Breast epithelium (tissue), 4 donors: ENCODE measurements at places on chromosomes 11 and 22. TPM values are rescaled to one million over a fixed set of nuclear protein-coding genes. Genes with fewer than 3 reads are reported as not detected.

GRCh38 chr11:68297494-68297811 lies 14.9 kb upstream of the LRP5 start:
- no peaks in the 10 kb centered on the region for H3K27me3 ChIP-seq
- H3K27ac ChIP-seq, result no peak overlapping the region
- H3K4me1 ChIP-seq, result no peaks in the 10 kb centered on the region
- DNase-seq, result no peak
- H3K36me3 ChIP-seq, result no peaks in the 10 kb centered on the region
- no peak overlapping the region for H3K4me3 ChIP-seq

GRCh38 chr22:23276656-23277582 lies 96.6 kb downstream of the BCR start:
- H3K27me3 ChIP-seq, result no peaks in the 10 kb centered on the region
- H3K36me3 ChIP-seq, result peaks cover 4% of the 10 kb centered on the region
- no peak overlapping the region for H3K4me3 ChIP-seq
- H3K4me1 ChIP-seq, result peaks cover 22% of the 10 kb centered on the region

DNA sequence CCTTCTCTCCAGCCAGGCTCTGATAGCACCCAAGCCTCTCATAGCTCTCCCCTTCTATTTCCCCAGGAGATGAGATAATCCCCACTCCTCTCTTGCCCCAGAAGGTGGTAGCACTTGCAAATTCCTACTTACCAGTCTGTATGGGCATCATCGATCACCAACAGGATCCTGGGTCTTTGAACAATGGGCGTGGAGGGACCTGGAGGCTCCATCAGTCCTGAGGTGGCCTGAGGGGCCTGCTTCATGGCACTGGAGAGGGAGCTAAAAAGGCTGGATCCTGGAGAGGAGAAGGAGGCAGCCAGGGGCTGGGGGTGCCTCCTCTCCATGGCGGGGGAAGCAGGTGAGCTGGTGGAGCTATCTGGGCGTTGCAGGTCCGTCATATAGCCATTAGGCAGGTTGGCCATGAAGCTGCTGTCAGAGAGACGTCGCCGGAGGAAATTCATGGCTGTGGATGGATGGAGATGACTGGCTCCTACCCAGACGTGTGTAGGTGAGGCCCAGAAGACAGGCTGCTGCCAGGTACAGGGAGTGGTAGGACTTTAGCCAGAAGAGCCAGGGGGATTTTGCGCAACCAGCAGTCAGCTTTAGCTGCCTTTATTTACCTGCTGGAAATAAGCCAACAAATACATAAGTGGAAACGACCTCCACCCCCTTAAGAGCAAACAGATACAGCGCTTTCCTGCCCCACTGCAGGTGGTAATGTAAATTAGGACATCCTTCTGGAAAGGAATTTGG lies 51.8 kb downstream of the SYN3 start:
- no peaks in the 10 kb centered on the region for H3K27me3 ChIP-seq

DNA sequence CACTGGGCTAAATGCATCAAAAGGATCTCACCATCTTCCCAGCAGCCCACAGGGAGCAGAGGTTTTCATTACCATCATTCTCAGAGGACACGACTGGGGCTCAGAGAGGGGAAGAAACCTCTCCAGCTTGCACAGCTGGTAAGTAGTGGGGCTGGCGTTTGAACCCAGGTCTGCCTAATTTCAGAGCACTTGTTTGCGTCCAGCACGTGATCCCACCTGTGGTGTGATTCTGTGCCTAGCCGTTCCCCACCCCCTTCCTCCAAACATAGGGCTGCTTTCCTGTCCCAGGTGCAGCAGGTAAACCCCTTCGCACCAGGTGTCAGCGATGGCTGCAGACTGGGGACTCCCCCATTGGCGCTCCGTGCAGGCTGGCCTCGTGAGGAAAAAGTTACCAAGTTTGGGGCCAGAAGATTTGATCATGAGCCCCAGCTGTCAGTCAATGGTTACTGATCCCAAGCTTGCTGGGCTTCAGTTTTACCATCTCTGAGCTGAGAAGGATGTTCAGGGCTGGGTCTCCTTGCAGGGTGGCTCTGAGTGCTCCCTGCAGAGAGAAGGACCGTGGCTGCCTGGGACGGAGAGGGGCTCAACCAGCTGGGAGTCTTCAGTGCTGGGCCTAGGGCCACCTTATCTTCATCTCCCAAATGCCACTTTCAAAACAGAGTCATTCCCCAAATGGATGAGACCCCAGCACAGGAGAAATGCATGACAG lies 445.6 kb downstream of the TBC1D22A start:
- H3K36me3 ChIP-seq, result no peaks in the 10 kb centered on the region
- DNase-seq, result no peak
- no peak overlapping the region for H3K27ac ChIP-seq
- H3K4me1 ChIP-seq, result no peaks in the 10 kb centered on the region
- H3K4me3 ChIP-seq, result no peak overlapping the region
- peaks cover 14% of the 10 kb centered on the region for H3K27me3 ChIP-seq

GRCh38 chr11:110000031-110000502 lies 93.1 kb upstream of the ZC3H12C start:
- DNase-seq, result no peak
- H3K4me3 ChIP-seq, result no peak overlapping the region
- no peaks in the 10 kb centered on the region for H3K27me3 ChIP-seq

GRCh38 chr11:12097219-12097618 lies 13.2 kb upstream of the MICAL2 start:
- no peaks in the 10 kb centered on the region for H3K4me1 ChIP-seq
- no peaks in the 10 kb centered on the region for H3K36me3 ChIP-seq
- H3K4me3 ChIP-seq, result no peak overlapping the region
- no peak overlapping the region for H3K27ac ChIP-seq

GRCh38 chr11:63564056-63564774 lies 1.0 kb upstream of the PLAAT2 start:
- peak overlapping the region; percentile 50 for H3K27ac ChIP-seq
- no peaks in the 10 kb centered on the region for H3K36me3 ChIP-seq
- no peak overlapping the region for H3K4me3 ChIP-seq

- H3K27me3 ChIP-seq, result no peaks in the 10 kb centered on the region
- DNase-seq, result no peak
- peak overlapping the region; percentile 86 for H3K27ac ChIP-seq
- H3K4me1 ChIP-seq, result peaks cover 8% of the 10 kb centered on the region
- H3K36me3 ChIP-seq, result no peaks in the 10 kb centered on the region
- H3K4me3 ChIP-seq, result no peak overlapping the region
These were observed 7.6 kb upstream of the CDC42EP1 start for GRCh38 chr22:37552524-37553163.

GRCh38 chr11:109133159-109133558 lies 288.8 kb upstream of the C11orf87 start:
- no peaks in the 10 kb centered on the region for H3K4me1 ChIP-seq
- H3K4me3 ChIP-seq, result no peak overlapping the region
- no peaks in the 10 kb centered on the region for H3K27me3 ChIP-seq
- no peak overlapping the region for H3K27ac ChIP-seq

- H3K27ac ChIP-seq, result no peak overlapping the region
- no peaks in the 10 kb centered on the region for H3K27me3 ChIP-seq
- no peaks in the 10 kb centered on the region for H3K4me1 ChIP-seq
- DNase-seq, result no peak
- H3K36me3 ChIP-seq, result no peaks in the 10 kb centered on the region
These were observed 212.1 kb downstream of the NELL1 start for GRCh38 chr11:20881328-20882079.

DNA sequence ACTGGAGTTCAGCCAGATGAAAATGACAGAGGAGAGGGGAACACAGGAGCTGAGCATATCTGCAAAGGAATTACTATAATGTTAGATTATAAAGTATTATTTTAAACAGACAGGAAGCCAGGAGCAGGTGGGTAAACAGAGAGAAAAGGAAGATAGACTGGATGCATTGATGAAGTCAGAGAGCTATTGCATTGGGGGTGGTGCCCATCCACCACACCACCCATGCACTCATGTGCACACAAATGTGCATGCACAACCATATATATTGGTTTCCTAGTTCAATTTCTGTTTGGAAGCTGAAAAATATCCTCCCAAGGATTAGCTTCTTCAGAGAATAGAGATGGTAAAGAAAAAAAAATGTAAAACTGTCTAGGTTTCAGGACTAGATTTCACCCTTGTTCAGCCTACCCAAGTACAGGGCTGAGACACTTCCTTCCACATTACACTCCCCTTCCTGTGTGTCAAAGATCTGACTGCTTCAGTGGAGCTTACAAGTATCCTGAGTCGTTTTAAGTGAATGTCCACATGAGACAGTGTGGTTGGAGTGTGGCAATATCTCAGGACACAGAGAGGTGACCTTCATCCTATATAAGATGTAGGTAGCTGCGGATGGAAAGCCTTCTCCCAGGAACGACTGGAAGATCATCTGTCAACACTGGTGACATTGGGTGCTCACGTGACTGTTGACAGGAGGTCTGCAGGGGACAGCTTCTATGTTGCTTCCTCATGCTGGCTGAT lies 12.2 kb upstream of the SMPD1 start:
- H3K4me3 ChIP-seq, result no peak overlapping the region
- H3K27ac ChIP-seq, result peak overlapping the region; percentile 25
- DNase-seq, result no peak
- H3K36me3 ChIP-seq, result no peaks in the 10 kb centered on the region

GRCh38 chr11:26830757-26831156 lies 108.9 kb upstream of the SLC5A12 start:
- H3K27me3 ChIP-seq, result no peaks in the 10 kb centered on the region
- H3K4me3 ChIP-seq, result no peak overlapping the region
- DNase-seq, result no peak
- no peaks in the 10 kb centered on the region for H3K4me1 ChIP-seq

GRCh38 chr11:78277314-78277994 lies 88.7 kb downstream of the USP35 start:
- H3K4me3 ChIP-seq, result no peak overlapping the region
- H3K36me3 ChIP-seq, result no peaks in the 10 kb centered on the region
- H3K27ac ChIP-seq, result no peak overlapping the region
- no peaks in the 10 kb centered on the region for H3K4me1 ChIP-seq

DNA sequence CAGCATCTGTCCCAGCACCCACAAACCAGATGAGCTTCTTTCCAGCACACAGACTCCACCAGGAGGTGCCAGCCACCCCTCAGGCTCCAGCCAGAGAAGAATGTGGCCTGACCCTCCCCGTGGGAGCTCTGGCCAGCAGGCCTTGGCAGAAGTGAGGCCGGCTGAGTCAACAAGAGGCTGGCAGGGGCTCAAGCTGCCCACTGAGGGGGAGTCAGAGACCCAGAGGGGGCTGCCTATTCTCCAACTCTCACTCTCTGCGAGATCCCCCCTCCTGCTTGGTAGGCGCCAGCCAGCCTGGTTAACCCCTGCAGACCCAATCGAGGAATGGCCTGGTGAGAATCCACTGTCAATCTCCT lies 10.6 kb upstream of the CDC42EP1 start:
- peak overlapping the region; percentile 73 for H3K27ac ChIP-seq
- no peaks in the 10 kb centered on the region for H3K36me3 ChIP-seq
- no peaks in the 10 kb centered on the region for H3K27me3 ChIP-seq

DNA sequence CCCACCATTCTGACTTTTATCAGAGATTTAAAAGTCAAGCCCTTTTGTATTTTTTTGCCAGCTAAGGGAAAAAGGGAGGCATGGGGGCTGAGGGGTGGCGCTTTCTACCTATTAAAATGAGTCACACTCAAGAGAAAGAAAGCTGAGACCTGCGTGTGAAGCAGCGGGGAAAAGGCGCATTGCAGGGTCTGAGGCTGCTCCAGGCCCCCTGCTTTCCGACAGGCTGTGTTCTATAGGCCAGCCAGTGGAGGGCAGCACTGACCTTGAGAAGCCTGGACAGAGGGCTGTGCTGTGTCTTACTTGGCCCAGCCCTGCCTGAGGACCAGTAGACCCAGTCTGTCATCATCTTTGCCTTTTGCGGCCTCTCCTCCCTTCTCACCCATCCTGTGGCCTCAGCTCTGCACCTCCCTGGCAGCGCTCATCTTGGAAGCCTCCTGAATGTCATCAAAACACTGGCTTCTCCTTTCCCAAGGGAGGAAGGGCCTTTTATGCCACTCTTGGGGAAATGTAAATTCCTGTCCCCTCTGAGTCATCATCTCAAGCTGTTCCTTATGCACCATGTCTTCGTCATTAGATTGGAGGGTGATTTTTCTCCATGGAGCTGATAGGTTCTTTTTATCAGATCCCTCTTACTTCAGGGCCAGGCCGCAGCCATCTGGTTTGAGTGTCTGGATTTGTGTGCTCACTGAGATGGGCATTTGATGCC lies 12.6 kb upstream of the MAPK8IP1 start:
- H3K27me3 ChIP-seq, result no peaks in the 10 kb centered on the region
- DNase-seq, result no peak
- no peak overlapping the region for H3K27ac ChIP-seq

- H3K27ac ChIP-seq, result peak overlapping the region; percentile 72
- no peak overlapping the region for H3K4me3 ChIP-seq
- no peaks in the 10 kb centered on the region for H3K36me3 ChIP-seq
- H3K27me3 ChIP-seq, result no peaks in the 10 kb centered on the region
These were observed 37.1 kb downstream of the IGHMBP2 start for GRCh38 chr11:68940651-68941323.

DNA sequence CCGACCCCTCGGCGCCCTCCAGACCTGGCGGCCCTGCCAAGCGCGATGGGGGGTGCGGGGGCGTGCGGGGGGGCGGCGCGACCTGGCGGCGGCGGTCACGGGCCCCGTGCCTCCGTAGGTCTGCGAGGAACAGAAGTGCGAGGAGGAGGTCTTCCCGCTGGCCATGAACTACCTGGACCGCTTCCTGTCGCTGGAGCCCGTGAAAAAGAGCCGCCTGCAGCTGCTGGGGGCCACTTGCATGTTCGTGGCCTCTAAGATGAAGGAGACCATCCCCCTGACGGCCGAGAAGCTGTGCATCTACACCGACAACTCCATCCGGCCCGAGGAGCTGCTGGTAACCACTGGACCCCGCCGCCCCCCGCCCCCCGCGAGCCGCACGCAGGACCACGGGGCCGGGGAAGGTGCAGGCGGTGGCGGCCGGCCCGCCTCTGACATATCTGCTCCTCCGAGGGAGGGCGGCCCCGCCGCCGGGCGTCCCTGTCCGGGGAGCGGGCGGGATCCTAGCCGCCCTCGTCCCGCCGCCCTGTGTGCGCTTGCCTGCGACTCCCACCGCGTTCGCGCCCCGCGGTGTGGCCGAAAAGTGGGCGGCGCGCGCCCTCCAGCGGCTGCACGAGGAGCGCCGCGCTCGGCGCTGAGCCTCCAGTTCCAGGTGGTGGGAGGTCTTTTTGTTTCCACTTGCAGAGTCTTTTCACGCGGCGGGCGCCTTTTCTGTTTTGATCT lies 2.1 kb downstream of the CCND1 start:
- H3K4me3 ChIP-seq, result peak overlapping the region; percentile 79
- no peaks in the 10 kb centered on the region for H3K36me3 ChIP-seq
- DNase-seq, result peak; percentile 76
- peaks cover 30% of the 10 kb centered on the region for H3K4me1 ChIP-seq
- no peaks in the 10 kb centered on the region for H3K27me3 ChIP-seq
- peak overlapping the region; percentile 88 for H3K27ac ChIP-seq

- H3K4me3 ChIP-seq, result no peak overlapping the region
- H3K27me3 ChIP-seq, result no peaks in the 10 kb centered on the region
- H3K36me3 ChIP-seq, result no peaks in the 10 kb centered on the region
These were observed 200.2 kb upstream of the SORL1-AS1 start for GRCh38 chr11:121652971-121653370.

GRCh38 chr11:42055606-42056005 lies 596.2 kb upstream of the LRRC4C start:
- no peak for DNase-seq
- no peak overlapping the region for H3K27ac ChIP-seq
- no peaks in the 10 kb centered on the region for H3K4me1 ChIP-seq

- no peak for DNase-seq
- no peak overlapping the region for H3K4me3 ChIP-seq
- H3K36me3 ChIP-seq, result no peaks in the 10 kb centered on the region
- H3K27ac ChIP-seq, result no peak overlapping the region
- H3K27me3 ChIP-seq, result no peaks in the 10 kb centered on the region
- H3K4me1 ChIP-seq, result no peaks in the 10 kb centered on the region
These were observed 260.9 kb downstream of the DYNC2H1 start for GRCh38 chr11:103370076-103370475.

The PATE2 gene
- total RNA-seq, result 0.32 TPM

The LRRN4CL gene
- 13.6 TPM for total RNA-seq

The LRRC32 gene
- 7.5 TPM for total RNA-seq

The TSPAN32 gene
- 1.0 TPM for total RNA-seq

The OR5L1 gene
- not detected for total RNA-seq

The GAL3ST1 gene
- 2.6 TPM for total RNA-seq
